ENCODE measurements at places on chromosomes 3 and 15.

- no peak for DNase-seq
Observed at GRCh38 chr15:34657469-34658127, 74.1 kb upstream of the GOLGA8B start.

DNA sequence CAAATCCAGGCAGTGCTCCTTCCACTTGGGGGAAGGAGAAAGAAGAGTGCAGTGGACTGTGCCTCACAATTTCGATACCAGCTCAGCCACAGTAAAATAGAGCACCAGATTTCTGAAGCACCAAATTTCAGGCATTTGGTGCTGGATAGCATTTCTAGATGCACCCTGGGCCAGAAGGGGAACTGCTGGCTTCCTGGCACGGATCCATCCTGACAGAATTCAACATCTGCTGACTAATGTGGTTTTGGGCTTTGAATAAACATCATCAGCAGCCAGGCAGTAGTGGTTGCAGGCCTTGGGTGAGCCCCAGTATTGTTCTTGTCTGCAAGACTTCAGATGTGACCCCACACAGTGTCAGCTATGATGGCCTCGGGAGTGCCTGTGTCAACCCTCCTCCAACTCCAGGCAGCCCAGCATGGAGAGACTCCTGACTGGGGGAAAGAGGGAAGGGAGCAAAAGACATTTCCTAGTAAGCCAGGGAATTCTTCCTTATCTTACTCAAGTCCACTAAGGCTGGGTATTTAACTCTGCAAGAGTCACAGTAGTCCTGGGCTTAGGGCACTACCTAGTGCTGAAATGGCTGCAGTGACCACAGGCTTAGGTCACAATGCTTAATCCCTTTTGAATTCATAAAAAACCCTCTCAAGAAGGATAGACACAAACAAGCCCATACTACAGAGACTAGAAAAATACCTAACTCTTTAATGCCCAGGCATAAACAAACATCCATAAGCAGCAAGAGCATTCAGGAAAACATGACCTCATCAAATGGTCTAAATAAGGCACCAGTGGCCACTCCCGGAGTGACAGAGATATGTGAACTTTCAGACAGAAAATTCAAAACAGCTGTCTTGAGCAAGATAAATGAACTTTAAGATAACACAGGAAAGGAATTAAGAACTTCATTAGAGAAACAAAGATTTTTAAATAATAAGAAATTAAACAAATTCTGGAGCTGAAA is 74.7 kb downstream of the SPATA16 start:
- no peak for DNase-seq

GRCh38 chr3:121957674-121958415 is 63.6 kb downstream of the SLC15A2 start:
- DNase-seq = no peak

DNA sequence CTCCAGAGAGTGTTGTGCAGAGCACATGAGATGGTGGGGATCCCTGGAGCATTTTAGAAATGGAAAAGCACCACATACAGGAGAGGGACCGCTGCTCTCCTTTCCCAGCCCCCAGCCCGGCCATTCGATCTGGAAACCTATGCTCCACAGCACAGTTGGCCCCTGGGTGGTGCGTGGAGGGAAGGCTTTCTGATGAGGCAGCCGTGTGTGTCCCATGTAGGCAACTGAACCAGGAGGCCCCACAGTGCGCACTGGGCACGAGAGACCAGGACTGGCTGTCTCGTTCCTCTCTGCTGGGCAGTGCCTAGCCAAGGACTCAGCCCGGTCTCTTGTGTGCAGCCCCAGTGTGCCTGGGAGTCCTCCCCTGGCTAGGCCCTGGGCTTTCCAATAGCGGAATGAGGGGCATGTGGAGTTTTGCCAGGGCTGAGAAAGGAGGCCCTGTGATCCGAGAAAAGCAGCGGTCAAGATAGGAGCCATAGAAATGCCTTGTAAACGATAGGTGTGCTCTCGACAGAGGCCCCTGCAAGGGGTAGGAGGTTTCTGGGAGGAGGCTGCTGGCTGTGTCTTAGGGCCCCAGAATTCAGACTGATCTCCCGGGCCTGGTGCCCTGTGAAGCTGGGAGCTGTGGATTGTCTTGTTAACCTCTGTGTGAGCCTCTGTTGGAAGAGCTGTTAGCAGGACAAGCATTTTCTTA is 39.0 kb downstream of the CHDH start:
- DNase-seq = no peak

DNA sequence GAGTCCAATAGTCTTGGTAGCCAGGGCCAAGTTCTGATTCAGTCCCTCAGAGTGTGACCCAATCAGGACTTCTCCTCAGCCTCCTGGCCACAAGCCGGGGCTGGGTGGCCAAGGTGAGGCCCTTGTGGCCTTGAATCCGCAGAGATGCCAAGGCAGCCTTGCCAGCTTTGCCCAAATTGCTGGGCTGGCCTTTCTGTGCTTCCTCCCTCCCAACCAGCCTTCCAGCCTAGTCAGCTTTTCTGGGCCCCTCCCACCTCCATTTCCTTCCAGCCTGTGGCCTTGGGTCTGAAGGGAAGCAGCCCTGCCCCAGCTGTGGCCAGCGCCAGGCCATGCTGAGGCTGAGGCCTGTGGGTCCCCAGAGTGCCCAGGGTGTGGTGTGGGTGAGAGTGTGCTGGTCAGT is 34.3 kb upstream of the ANKDD1A start:
- DNase-seq = no peak

Measured in A549 (cell line).